Stimulated activated CD8-positive, alpha-beta memory T cell treated with anti-CD3 and anti-CD28 coated beads, Interleukin-4, amount 100 ng/mL, for 4 hours (primary cell): ENCODE measurements at places on chromosomes 4 and X.

DNA sequence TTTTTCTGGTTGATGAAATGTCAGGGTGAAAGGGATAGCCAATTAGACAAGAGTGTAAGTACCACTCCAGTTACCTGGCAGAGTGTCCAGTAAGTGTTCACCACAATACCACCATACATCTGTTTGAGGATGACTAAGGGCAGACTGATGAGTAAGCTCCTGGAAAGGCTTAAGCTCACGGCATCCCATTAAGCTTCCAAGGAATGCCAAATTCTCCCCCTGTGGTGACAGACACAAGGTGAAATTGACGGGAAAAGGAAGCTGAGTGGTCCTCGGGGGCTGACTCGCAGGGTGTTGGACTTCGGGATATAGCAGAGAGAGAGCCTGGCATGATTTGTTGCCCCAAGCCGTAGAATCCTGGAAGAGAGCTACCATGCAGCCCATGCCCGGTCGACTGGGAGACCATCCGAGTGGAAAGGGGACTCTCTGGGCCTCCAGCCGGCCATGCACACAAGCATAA is 7.6 kb upstream of the BST1 start:
- DNase-seq = no peak

GRCh38 chr4:52822972-52823701 is 39.0 kb upstream of the RASL11B start:
- DNase-seq = no peak

DNA sequence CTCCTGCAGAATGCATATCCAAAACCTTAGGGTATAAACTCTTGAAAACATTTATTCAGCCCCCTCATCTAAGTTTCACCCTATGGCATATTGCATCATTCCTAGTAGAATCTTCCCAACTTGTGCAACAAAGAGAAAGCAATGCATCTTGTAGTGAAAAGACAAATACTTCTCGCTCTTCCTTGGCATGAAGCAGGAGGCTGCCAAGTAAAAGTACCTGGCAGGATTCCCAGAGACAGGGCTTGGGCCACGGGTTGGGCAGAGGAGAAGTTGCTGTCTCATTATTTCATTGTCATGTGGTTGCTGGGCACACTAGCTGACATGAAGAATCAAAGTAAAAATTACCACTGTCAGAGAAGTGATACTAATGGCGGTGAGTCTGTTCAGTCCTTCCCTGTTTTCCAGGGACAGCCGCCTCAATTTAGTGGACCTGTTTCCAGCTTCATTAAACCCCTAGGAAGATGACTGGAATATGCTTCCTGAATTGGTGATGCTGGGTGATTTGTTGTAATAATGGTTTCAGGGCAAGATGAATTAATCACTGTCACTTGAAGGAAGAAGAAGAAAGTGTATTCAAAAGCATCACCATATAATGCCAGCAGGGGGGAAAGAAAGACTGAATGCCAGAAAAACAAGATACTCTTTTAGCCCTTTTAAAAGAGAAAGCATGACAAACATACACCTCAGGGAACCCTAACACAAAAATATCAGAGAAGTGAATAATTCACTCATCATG is 380.5 kb upstream of the IGFBP7 start:
- DNase-seq = no peak

DNA sequence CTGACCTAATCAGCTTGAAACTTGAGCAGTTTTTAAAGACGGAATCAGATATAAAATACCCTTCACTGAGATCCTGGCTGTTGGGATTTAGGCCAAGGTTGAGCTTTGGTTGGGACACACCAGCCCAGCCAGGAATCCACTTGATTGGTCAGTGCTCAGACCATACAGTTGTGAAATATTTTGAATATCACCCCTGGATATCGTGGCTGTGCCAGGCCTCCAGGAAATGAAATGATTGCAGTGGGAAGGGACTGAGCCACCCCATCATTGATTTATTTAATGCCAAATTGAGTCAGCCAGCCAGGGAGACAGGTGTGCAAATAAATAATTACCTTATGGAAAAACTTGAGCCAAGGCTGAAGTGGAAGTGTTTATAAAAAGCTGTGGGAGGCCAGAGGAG is 128.4 kb upstream of the SCML1 start:
- no peak for DNase-seq

- no peak for DNase-seq
Measured at GRCh38 chrX:63754136-63754859, 30.7 kb downstream of the ARHGEF9 start.

DNA sequence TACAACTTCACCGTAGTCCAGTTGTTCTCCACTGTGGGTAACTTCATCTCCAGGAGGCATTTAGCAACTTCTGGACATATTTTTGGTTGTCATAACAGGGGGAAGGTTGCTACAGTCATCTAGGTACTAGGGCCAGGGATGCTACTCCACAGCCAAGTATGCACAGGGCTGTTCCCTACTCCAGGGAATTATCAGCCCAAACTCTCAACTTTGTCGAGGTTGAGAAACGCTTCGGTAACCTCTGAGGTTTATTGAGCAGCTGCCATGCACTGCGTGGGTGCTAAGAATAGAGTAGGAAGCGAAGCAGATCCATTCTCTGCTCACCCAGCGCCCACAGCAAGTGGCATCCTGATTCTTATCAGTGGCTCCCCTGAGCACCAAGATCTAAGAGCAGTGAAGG is 8.2 kb downstream of the FGFBP1 start:
- DNase-seq = no peak

- DNase-seq = no peak
Measured at GRCh38 chrX:31656013-31656412, 584.2 kb upstream of the FTHL17 start.

GRCh38 chr4:83234902-83235644 is 49.5 kb downstream of the COQ2 start:
- no peak for DNase-seq

DNA sequence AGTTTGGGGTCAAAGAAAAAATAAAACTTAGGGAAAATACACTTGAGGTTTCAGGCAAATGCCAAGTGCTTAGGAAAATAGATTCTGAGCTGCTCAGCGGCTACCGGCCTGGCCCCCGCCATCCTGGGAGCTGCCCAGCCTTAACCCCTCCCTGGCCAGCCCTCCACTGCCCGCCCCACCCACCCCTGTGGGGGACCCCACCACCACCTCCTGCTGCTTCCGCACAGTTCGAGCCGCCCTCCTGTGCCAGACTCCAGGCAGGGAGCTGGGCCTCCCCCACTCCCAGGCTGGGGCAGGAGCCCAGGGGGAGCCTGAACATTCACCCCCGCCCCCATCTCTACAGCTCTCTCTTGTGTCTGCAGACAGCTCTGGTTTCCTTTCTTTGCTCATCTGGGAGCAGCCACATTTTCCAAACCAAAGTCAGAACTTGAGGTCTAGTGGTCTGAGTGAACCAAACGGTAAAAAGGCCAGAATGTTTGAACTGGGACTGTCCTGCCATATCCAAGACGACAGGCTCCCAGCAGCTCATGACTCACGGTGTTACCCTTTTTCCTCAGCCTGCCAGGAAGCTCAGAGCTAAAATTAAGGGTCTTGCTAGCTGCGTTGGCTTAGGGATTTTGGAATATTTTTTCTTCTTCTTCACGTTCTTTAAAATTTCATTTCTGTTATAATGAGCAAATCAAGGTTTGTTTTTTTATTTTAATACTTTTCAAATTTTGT is 4.7 kb upstream of the FGFR3 start:
- DNase-seq = no peak

DNA sequence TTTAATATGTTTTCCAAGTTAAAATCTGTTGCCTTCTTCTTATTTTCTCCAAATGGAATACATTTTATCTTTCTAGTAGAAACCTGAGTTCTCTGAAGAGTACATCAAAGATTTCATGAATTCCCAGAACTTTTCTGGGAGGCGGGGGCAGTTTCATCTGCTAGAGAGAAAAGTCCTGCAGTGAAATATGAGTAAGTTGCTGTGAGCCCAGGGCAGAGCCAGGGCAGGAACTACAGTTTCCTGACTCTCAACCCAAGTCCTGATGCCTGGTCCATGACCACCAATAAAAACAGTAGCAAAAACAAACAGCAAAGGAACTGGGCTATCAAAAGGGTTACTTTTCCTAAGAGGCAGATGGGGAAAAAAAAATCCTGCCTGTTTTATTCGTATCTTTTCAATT is 239.4 kb upstream of the CTSO start:
- DNase-seq = no peak

DNA sequence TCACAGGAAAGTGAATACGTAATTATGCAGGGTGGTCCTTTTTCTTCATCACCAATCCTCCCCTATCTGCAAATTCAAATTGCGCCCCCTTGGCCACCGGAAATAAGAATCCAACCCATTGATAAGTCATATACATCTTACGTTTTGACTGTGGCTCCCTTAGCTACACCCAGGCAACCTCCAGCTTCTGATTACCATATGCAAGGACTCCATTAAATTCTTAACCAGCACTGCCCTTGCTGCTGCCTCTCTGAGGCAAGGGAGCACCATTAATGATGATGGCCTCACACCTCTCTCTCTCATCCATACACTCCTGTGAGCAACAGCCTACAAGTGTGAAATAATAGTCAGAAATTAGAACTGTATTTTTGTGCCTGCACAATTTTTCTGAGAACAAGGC is 106.0 kb upstream of the NOCT start:
- DNase-seq = no peak

DNA sequence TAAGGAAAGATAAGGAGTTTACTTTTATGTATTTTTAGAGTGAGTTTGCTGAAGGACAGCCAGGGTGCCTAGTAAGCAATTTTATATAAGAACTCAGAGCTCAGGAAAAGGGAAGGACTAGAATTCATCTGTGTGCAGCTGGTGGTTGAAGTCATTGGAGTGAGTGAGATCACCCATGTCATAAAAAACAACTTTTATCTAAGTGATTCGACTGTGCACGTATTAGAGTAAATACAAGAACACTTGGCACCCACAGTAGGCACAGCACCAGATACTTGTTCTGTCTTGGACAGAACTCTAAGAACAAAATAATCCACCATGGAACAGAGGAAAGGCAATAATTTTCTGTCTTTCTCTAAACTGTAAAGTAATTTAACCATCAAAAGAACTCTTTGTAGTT is 31.6 kb downstream of the SYNPO2 start:
- no peak for DNase-seq

- DNase-seq = no peak
Measured at GRCh38 chr4:94372991-94373390, 30.4 kb upstream of the HPGDS start.

DNA sequence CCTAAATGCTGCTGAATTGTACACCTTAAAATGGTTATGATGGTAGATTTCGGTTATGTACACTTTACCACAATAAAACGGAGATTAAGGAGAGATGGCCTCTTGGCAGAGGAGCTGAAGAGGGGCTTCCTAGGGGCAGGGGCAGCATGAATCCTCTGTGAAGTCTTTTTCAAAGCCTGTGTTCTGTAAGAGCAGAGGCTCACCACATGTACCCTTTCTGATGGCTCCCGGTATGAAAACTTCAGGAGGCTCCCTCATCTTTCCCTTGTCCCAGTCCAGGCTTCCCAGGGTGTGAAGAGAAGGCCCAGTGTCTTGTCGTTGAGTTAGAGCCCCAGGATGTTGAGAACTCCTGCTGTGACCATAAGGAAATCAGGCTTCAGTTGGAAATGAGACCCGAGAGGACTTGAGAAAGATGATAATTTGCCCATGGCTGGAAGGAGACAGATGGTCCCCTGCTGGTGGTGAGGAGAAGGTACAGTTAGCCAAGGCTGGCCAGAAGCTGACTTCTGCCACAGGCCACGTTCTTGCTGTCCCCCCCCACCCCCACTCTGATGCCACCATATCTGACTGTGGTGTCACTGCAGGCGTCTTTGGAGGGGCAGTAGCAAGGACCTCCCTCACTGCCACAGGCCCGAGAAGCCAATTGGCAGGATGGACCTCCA is 31.8 kb upstream of the MTM1 start:
- DNase-seq = no peak

GRCh38 chrX:5928224-5928623 is 300.4 kb downstream of the NLGN4X start:
- DNase-seq = no peak

DNA sequence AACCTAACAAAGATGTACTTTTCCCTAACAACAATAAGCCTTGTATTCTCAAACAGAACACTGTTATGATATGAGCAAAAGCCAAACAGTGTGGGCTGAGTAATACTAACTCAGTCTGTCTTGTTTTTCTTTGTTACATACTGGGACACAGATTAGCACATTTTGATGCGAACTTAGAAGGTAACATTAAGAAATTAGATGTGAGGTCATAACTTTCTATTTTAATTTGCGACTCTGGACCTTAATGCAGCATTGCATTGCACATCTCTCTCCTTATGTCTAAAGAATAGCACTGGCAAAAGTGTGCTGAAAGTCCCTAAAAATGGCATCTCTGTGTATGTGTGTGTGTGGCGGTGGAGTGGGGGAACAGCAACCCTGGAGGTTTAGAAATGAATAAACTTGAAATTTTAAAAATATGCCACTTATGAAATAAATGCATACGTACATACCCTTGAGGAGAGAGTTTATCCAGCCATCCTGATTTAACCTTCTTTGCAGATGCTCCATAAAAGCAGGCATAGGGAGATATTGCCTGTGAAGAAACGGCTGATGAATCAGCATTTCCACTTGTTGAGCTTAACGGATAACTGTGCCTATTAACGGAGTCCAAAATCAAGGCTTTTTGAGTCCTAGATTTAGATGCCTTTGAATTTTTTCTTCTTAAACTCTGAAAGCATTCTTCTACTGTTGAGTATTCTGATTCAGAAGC is 34.2 kb downstream of the ARAP2 start:
- no peak for DNase-seq

DNA sequence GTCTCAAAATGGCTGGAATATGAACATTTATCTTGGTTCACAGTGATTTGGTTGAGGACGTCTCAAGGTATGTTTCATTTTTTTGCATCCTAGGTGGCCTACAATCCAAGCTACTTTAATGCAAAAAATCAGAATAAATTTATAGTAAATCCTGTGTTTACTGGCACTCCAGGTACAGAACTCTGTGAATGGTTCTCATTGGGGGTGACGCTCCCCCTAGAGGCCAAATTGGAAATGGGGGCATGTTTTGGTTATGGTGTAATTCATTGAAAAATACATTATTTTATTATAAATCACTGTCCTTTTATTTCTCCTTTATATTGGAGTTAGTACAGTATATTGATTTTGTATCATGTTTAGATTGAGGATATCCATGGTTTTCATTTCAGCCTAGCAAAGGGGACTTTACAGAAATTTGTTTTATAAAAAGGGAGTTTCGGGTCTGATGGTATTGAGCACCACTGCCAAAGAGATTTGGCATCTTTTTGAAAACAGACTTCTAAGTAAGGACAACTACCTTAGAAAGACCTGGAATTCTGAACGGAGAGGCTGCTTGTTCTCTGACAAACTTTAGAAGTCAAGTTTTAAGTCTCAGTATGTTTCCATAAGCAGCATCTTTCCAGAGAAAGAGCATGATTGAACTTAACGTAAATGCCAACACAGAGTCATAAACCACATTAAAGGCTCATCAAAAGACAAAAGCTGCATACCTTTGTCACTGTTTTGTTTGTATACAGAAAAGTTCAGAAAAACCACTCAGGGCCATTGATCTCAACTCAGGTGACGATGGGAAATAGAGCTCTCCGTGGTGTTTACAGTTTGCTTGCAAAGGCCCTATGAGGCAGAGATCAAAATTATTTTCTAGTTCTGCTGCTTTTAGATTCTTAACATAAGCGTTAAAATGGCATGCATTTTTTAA is 19.4 kb downstream of the MTM1 start:
- DNase-seq = peak; percentile 23
